Fibroblast of the conjunctiva (primary cell): ENCODE measurements at places on chromosomes 5 and 9.

DNA sequence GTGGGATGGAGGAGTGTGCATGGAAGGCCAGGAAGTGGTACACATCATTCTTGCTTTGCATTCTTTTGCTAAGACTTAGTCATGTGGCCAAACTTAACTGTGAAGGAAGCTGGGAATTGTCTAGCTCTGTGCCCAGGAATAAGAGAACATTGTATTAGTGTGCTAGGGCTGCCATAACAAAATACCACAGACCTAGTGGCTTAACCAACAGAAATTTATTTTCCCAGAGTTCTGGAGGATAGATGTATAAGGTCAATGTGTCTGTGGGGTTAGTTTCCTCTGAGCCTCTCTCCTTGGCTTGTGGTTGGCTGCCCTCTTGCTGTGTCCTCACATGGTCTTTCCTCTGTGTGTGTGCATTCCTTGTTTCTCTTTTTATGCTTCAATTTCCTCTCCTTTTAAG lies 32.4 kb downstream of the NNT start:
- DNase-seq = no peak

- no peak for DNase-seq
Observed at GRCh38 chr9:2874001-2874750, 30.3 kb upstream of the PUM3 start.

DNA sequence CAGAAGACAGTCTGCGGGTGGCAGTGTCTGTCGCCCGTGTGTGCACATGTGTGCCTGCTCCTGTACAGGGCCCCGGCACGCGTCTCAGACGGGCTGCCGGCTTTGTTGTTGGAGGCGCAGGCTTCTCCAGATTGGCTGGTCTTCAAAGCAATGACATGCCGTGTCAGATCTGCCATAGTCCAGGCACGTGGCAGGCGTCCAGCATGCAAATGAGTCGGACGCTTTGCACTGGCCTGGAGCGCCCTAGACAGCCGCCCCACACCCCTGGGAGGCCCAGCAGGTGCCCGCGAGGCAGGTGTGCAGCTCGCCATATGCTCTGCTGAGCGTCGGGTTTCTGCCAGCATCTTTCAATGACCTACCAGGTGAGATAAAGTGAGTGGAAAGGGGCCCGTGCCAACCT lies 71.5 kb downstream of the GADD45G start:
- DNase-seq = no peak

- no peak for DNase-seq
Observed at GRCh38 chr5:157930710-157931109, 71.8 kb upstream of the CLINT1 start.
